Liver (tissue), 10 donors: ENCODE measurements at places on chromosomes 5 and 9. TPM values are rescaled to one million over a fixed set of nuclear protein-coding genes. Genes with fewer than 3 reads are reported as not detected.
A peak's percentile ranks its signal among the peaks of the same experiment; 100 is the strongest.

DNA sequence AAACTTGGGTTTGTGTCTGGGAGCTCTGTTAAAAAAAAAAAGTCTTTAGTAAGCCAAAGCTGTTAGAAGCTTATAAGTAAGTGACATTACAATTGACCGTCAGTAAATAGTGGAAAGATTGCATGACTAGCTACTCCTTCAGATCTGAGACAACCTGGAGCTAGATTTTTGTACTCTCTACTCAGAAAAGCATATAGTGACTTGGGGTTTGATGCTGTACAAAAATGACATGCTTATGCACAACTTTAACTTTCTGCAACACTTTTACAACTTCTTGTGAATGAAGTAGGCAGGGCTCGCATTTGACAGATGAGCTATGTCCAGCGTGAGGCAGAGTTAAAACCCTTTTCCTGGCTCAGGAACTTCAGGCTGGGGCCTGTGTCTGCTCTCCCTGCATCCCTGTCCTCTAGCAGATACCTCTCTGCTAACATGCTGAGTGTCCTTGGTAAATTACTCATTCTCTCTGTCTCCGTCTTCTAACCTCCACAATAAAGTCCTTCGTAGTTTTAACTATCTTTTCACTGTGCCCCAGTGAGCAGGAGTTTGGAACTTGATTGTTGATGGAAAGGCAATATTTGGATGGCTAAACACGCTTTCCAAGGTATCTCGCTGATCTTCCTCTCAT is 471 bp upstream of the GHR start:
- DNase-seq, result no peak

DNA sequence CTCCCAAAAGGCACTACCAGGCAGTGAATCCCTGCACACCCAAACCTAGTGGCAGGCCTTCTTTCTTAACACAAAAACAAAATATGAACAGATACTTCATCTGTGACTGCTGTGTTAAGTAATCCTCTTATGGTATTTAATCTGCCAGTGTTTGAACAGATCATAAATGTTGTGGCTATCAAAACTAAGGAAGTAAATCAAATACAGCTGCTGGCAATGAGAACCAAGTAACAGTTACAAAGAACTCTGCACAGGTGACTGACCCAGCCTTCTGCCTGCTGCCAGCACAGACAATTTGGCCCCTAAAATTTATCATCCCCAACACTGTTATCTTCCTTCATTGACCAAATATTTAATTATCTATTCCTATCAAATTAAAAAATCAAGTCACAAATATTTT is 78.0 kb downstream of the GNAQ start:
- DNase-seq, result no peak

DNA sequence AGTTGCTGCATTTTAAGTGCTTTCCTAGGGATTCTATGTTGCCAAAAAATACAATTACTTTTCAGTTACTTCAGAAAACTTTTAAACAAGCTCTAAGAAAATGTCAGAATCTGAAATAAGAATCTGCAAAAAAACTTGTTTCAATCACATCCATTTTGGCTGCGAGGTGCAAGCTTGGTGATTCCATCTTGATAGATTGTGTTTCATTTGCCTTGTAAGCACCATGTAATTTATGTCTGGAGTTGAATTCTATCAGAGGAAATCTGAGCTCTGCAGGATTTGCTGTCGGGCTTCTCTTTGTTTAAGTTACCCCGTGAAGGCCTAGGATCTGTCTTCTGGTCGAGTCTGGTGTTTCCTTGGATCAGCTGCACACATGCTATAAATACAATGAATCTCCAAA is 40.4 kb upstream of the MAN2A1 start:
- DNase-seq, result no peak

- no peak for DNase-seq
These were observed 69.3 kb downstream of the COL23A1 start for GRCh38 chr5:178520851-178521250.

- DNase-seq, result no peak
These were observed 293.2 kb downstream of the CTNND2 start for GRCh38 chr5:11611011-11611410.

DNA sequence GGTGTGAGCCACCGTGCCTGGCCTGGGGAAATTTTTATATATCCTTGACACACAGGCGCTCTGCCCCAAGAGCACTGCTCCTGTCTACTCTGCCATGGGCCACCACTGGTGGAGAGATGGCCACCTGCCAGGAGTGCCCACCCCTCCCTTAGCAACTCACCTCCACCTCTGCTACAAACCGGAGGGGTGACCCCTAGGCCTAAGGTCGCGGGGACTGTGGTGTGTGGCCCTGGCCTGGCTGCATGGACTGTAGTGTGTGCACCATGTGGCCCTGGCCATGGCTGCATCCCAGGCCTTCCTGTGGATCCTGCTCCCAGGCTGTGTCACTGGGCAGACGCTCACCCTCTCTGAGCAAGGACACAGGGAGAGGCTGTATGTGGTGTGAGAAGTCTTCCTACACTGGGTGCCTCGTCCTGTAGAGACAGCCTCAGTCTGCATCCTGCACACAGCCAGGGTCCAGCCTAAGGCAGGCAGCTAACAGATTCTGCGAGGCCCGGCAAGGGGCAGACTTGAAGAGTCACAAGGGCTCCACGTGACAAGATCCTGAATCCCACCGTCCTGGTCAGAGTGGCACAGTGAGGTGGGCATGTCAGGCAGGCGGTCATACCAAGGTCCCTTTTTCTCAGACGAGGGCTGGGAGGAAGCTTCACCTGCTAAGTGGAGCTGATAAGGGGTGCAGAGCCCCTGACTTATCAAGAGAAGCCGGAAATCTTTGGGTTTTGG is 10.3 kb downstream of the NINJ1 start:
- peak; percentile 29 for DNase-seq

GRCh38 chr5:143924311-143924978 is 112.5 kb downstream of the HMHB1 start:
- no peak for DNase-seq

DNA sequence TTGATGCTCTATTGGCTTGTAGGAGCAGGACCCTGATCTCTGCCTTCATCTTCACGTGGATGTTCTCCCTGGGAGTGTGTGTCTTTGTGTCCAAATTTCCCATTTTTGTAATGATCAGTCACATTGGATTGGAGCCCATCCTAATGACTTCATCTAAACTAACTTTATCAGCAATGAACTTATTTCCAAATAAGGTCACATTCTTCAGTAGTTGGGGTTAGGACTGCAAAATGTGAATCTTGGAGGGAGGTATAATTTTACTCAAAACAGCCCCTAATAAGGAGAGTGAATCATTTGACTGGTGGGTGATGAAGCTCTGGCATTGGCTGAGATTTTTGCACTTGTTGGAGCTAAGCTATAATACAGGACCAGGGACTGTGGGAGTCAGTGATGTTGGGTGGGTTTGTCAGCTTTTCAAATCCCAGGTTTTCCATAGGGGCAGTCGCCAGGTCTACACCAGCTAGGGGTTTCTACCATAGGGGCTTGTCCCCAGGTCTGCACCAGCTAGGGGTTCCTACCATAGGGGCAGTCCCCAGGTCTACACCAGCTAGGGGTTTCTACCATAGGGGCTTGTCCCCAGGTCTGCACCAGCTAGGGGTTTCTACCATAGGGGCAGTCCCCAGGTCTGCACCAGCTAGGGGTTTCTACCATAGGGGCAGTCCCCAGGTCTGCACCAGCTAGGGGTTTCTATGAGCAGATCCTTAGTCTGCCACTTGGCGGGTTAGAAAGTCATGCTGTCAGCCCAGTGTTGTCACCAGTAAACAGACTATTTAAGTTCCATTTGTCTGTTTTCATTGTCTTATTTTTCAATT is 382.6 kb upstream of the DAP start:
- no peak for DNase-seq

Gene TRUB2
- total RNA-seq, result 13.3 TPM

Gene EPB41L4B
- 9.9 TPM for total RNA-seq

Gene FAM153A
- total RNA-seq, result 0.70 TPM

Gene GBGT1
- 25.7 TPM for total RNA-seq
